Mammary microvascular endothelial cell (primary cell): ENCODE measurements at places on chromosomes 13 and 19. TPM values are rescaled to one million over a fixed set of nuclear protein-coding genes. Genes with fewer than 3 reads are reported as not detected.

The COMP gene
- total RNA-seq = not detected in 2 replicates

The SLAIN1 gene
- 2.9 and 3.5 TPM in 2 replicates for total RNA-seq

The KBTBD6 gene
- 6.0 and 6.6 TPM in 2 replicates for total RNA-seq

The MYO16 gene
- total RNA-seq = 0.05 TPM in 1 of 2 replicates, not detected in the other
